ENCODE measurements at places on chromosomes 6 and 20. TPM values are rescaled to one million over a fixed set of nuclear protein-coding genes. Genes with fewer than 3 reads are reported as not detected.

PNLDC1 gene
- not detected for polyA plus RNA-seq

MPIG6B gene
- polyA plus RNA-seq: not detected

DBNDD2 gene
- 690 TPM for polyA plus RNA-seq

CRIP3 gene
- 2.4 TPM for polyA plus RNA-seq

HDGFL1 gene
- not detected for polyA plus RNA-seq

NR2E1 gene
- not detected for polyA plus RNA-seq

HIVEP1 gene
- polyA plus RNA-seq: 10.1 TPM

RAD21L1 gene
- polyA plus RNA-seq: not detected

CRISP3 gene
- polyA plus RNA-seq: not detected

PTCHD4 gene
- 38.7 TPM for polyA plus RNA-seq

SNAI1 gene
- 0.34 TPM for polyA plus RNA-seq

CCDC170 gene
- polyA plus RNA-seq: 1.3 TPM

RPS21 gene
- 514 TPM for polyA plus RNA-seq

EMILIN3 gene
- polyA plus RNA-seq: 0.53 TPM

CD83 gene
- polyA plus RNA-seq: 85.1 TPM

EFCAB8 gene
- not detected for polyA plus RNA-seq

RING1 gene
- 6.8 TPM for polyA plus RNA-seq

PLA2G7 gene
- 1.7 TPM for polyA plus RNA-seq

TOX2 gene
- polyA plus RNA-seq: not detected

GGT7 gene
- 0.41 TPM for polyA plus RNA-seq

PPDPF gene
- 2.1 TPM for polyA plus RNA-seq

BMP5 gene
- polyA plus RNA-seq: not detected

OOEP gene
- polyA plus RNA-seq: not detected

ZFP57 gene
- not detected for polyA plus RNA-seq

BPI gene
- not detected for polyA plus RNA-seq

WFDC10B gene
- not detected for polyA plus RNA-seq

DDO gene
- polyA plus RNA-seq: 2.1 TPM

MEI4 gene
- polyA plus RNA-seq: 1.1 TPM

F13A1 gene
- 6.2 TPM for polyA plus RNA-seq

SLC22A7 gene
- not detected for polyA plus RNA-seq

BCLAF1 gene
- 105 TPM for polyA plus RNA-seq

ABHD16A gene
- 71.0 TPM for polyA plus RNA-seq

IPCEF1 gene
- 0.80 TPM for polyA plus RNA-seq

KCNQ5 gene
- 3.2 TPM for polyA plus RNA-seq

RRAGD gene
- 25.5 TPM for polyA plus RNA-seq

INSM1 gene
- 0.11 TPM for polyA plus RNA-seq

SLC22A2 gene
- not detected for polyA plus RNA-seq

SCGN gene
- not detected for polyA plus RNA-seq

RBPJL gene
- polyA plus RNA-seq: not detected

ATP5F1E gene
- polyA plus RNA-seq: 438 TPM

STX11 gene
- polyA plus RNA-seq: not detected

POPDC3 gene
- polyA plus RNA-seq: 13.5 TPM

UQCC2 gene
- polyA plus RNA-seq: 341 TPM

NKAIN2 gene
- 7.7 TPM for polyA plus RNA-seq

ANKRD66 gene
- not detected for polyA plus RNA-seq

HAO1 gene
- polyA plus RNA-seq: not detected

KIAA0408 gene
- 258 TPM for polyA plus RNA-seq

CTAGE9 gene
- not detected for polyA plus RNA-seq

PSMB1 gene
- 332 TPM for polyA plus RNA-seq

PTCRA gene
- polyA plus RNA-seq: not detected

OR2B6 gene
- not detected for polyA plus RNA-seq

HS3ST5 gene
- polyA plus RNA-seq: 11.5 TPM

CFAP61 gene
- polyA plus RNA-seq: 12.1 TPM

RFX6 gene
- polyA plus RNA-seq: not detected

ULBP2 gene
- polyA plus RNA-seq: 9.5 TPM

PNPLA1 gene
- not detected for polyA plus RNA-seq

ZC3H12D gene
- polyA plus RNA-seq: not detected

Measured in Purkinje cell (primary cell).